ENCODE measurements at places on chromosomes 16 and 17.

DNA sequence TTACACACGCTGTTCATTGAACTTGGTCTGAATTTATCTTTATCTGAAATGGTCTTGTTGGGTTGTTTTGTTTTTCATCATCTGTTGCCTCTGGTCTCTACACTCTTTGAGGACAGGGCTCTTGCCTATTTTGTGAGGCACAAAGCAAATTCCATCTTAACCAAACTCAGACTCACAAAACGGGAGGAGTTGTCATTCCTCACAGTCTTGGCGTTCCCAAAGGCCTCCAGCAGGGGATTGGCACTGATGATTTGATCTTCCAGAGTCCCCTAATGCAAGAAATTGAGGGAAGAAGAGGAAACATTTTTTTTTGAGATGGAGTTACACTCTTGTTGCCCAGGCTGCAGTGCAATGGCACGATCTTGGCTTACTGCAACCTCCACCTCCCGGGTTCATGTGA, 8.7 kb downstream of the MYH3 start:
- no peak for DNase-seq

- no peak for DNase-seq
These were observed 120.6 kb upstream of the RBBP6 start for GRCh38 chr16:24418733-24419132.

GRCh38 chr17:292531-293382, 59.9 kb downstream of the RPH3AL start:
- DNase-seq = no peak

DNA sequence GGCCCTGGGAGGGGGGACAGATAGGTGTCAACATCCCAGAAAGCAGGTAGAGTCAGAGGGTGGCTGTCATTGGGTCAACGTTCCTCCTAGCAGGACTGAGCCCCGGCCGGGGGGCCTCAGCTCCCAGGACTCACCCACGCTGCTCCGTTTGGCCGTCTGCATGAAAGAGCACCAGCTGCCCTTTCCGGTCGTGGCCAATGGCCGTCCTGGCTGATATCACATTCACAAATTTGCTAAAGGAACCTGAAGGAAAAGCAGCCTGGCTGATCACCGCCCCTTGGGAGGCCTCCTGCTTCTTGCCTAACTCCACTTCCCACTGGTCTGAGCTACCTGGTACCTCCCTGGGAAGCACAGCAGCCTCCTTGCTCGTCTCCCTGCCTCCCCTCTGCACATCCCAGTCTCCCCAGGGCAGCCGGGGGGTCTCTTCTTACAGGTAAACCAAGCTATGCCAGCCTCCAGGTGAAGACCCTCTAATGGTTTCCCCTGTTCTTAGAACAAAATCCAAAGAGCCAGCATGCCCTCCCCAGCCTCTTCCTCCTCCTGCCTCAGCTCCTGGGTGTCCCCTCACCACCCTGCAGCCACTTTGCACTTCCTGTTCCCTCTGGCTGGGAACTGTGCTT, 3.4 kb downstream of the NAGPA start:
- DNase-seq = no peak

GRCh38 chr16:86626966-86627365, 48.6 kb downstream of the FOXL1 start:
- DNase-seq = no peak

DNA sequence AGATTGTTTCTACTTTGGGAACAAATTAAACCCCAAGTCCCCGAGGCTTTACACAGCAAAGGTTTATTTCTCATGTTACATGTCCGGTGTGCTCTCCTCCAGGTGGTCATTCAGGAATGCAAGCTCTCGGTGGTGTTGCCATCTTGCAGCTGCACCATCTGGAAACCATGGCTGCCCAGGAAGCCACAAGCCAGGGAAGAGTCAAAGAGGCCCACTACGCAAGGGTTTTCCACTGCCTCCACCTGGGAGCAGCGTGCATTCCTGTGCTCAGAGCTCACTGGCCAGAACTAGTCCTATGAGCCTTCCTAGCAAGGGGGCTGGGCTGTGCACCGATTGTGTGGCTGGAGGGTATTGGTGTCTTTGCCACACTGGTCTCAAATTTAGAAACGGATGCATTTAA, 128.8 kb upstream of the FOXF1 start:
- DNase-seq = no peak

- no peak for DNase-seq
These were observed 30.6 kb downstream of the CHD9 start for GRCh38 chr16:53085369-53085843.

GRCh38 chr16:83520596-83520995, 287.2 kb upstream of the HSBP1 start:
- DNase-seq = no peak

DNA sequence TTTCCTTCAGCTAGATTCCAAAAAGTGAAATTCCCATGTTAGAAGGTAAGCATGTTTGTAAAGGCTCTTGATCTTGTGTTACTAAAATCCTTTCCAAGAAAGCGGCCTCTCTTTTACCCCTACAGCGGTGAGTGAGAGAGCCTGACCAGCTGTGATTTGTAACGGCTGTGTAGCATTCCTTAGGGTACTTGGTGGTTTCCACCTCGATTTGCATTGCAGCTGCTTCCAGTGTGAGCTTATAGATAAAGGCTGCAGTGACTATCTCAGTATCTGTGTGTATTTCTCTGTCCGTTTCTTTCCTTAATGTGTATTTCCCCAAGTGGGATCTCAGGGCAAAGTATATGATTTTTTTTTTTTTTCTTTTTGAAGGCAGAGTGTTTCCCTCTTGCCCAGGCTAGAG, 169.4 kb downstream of the SNX29 start:
- DNase-seq = no peak

GRCh38 chr16:5215901-5216300, 118.3 kb upstream of the EEF2KMT start:
- no peak for DNase-seq

DNA sequence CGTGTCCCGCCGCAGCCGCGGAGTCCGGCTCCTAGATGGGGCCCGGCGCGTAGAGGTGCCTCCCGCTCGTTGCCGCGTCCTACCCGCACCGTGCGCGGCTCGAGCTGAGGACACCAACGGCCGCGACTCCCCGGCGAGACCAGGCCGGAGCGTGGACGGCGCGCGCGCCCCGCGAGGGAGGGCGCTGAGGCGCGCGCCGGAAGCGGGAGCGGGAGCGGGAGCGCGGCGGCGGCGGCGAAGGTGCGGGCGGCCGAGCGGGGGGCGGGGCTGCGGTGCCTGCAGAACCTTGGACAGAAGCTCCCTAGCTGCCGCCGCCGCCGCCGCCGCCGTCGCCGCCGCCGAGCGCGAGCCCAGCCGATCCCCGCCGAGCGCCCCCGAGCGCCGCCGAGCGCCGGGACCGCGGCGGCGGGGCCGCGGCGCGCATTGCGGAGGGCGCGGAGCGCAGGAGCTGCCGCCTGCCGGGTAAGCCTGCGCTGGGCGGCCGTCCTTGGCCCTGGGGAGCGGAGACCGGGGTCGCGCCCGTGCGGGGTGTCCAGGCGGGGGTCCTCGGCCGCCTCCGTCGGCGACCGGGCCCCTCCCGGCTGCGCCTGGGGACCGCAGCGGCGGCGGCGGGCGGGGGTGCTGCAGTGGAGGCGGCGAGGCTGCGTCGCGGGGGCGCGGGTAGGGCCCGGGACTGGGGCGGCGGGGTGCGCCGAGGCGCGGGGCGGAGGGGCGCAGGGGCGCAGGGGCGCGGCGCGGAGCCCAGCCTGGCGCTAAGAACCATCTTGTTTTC, at the start of gene CDK5R1:
Gene CDK5R1 (plus strand): TSS at position 293 of the 772 bp plus-strand sequence. CDS start 628 bp downstream, outside the sequence.
- DNase-seq = no peak

DNA sequence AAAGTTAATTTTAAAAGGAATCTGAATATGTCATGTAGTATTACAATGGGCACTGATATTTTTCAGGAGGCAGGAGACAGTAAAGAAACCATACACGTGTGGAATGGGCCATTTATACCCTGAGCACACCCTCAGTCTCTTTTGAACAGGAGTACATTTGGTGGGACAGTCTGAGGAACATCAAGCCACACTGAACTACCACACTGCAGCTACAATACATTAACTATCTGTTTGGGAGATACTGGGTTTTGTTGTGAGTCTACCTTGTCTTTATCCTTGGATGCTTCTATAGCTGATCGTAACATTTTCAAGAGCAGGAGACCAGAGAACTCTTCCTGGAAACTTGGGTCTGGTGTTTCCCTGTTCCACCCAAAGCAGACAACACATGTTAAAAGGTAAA, 31.7 kb downstream of the HEATR6 start:
- no peak for DNase-seq

DNA sequence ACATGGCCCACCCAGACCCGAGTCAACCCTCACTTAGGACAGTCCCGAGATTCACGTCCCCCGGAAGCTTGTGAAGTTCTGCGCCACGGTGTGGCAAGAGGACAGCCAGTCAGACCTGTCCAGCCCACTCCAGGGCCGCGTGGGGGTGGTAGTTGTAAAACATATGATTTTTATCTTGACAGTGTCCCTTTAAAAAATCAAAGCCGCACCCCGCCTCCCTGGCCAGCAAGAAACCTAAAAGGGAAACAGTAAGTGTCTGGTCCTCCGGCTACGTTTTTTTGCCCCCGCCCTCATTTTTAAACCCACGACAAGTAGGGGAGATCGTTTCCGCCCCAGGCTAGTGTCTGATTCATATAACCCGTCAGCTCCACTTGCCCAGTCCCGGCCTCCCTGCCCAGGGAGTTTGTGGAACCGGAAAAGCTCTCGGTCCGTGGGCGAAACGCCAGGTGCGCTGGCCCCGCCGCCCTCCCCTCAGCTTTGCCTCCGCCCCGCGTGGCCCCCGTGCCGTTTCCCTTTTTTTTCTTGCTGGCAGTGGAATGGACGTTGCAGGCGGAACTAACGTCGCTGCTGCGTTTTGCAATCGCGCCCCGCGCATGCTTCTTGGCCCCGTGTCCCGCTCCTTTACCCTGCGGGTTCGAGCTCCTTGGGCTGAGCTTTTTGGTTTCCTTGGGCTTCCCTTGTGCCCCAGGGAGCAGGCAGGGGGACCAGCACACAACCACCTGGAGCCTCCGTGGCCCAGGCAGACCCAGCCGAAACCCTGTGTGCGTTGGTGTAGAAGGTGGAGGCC, 13.3 kb upstream of the NUDT16L1 start:
- DNase-seq = no peak

DNA sequence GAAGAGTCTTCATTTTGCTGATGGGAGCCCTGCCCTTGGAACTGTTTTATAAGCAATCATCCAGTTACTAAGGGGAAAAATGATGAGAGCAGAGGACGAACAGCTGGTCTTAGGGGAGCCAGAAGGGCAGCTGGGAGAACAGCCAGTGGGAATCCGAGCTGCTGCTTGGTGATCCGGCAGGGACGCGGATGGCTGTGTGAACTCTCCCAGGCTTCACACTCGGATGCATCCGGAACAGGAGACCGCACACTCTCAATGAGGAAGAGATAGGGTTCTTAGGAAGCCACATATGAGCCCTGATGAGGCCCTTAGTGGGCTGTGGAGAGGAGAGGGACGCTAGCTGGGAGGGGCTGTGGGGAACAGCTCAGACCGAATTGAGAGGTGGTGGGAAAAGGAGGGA, 5.0 kb upstream of the CACNG5 start:
- no peak for DNase-seq

GRCh38 chr17:233473-233941, 52.1 kb upstream of the DOC2B start:
- DNase-seq = no peak

DNA sequence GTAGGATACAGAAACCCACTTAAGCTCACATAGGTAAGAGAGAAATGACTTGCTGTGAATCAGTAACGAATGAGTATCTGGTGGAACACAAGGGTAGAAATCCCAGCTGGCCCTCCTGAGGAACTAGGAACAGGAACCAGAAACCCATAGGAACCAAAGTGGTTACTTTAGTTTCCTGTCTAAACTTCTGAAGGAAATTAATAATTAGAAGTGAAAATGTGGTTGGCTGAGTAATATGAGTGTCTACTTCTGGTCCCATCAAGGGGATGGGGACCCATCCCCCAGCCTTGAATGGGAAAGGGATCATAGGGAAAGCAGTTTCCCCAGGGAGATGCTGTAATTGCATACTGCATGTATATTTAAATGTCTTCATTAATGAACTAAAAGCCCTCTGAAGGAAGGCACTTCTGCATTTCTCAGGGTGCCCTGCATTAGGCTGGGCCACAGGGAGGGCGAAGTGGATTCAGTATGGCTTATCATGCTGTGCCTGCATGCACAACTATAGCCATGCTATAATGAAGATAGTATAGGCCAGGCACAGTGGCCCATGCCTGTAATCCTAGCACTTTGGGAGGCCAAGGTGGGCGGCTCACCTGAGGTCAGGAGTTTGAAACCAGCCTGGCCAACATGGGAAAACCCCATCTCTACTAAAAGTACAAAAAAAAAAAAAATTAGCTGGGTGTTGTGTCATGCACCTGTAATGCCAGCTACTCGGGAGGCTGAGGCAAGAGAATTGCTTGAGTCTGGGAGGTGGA, 45.6 kb downstream of the CYB5B start:
- peak; percentile 75 for DNase-seq

GRCh38 chr16:73457851-73458250, 409.9 kb upstream of the ZFHX3 start:
- peak; percentile 2 for DNase-seq

DNA sequence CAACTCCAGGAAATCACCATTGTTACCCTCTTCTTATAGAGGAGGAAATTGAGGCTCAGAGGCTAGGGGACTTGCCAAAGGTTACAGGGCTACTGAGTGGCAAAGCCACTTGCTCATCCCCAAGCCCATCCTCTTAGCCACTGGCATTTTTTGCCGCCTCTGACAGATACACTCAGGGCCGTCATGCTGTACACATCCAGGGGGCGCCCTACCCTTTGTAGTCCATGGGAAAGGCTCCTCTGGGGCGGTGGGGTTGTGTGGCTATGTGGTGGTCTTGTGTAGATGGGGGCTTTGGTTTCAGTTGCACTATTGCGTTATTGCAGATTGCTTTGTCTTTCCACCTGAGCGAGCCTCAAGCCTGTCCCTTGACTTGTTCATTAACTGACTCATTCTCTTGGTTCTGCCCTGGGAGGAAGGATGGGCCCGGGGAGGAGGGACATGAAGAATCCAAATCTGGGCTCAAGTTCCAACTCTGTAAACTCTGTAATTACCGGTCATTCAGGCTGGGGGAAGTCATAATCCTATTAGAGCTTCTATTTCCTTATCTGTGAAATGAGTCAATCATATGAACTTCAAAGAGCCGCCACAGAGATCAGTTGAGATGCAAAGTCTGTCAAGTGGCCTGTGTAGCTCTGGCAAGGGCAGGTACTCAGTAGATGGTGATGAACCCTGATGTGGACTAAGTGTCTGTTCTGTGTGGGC, 2.8 kb downstream of the NOS2 start:
- no peak for DNase-seq

DNA sequence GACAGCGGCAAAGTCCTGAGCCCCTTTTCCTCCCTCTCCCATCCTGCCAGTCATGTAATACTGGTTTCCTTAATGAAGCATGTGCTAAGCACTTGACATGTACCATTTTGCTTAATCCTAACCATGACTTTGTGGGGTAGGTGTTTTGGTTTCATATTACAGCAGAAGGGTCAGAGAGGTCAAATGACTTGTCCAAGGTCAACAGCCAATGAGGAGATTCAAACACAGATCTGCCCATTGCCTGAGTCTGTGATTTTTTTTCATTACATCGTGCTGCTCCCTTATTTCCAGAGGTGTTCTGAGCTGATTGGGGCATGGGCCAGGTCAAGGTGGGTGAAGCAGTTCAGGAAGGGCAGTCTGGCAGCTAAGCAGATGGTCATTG, 17.6 kb upstream of the PHF12 start:
- no peak for DNase-seq
